ENCODE measurements at places on chromosomes 3 and 15.

- no peak for DNase-seq
These were observed 36.7 kb upstream of the VILL start for GRCh38 chr3:37953707-37954394.

DNA sequence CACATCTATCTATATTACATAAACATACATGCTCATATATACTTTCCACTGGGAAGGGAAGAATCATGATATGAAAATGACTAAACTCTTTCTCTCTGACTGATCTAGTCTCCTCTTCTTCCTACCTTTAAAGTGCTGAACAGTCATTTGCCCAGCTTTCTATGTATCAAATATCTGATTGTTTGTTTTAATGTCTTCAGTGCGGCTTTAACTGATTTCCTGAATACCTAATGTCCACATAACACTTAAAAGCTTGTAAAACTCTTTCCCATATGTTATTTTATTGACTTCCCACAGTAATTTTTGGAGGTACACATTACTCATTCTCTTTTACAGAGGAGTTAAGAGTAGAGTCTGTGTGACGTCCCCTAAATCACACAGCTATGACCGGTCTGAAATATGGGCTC lies 28.2 kb downstream of the CPOX start:
- DNase-seq = no peak

GRCh38 chr3:133915685-133916658 lies 20.3 kb upstream of the RAB6B start:
- DNase-seq = no peak

- peak; percentile 69 for DNase-seq
These were observed 1.6 kb downstream of the GABPB1 start for GRCh38 chr15:50353251-50353974.

DNA sequence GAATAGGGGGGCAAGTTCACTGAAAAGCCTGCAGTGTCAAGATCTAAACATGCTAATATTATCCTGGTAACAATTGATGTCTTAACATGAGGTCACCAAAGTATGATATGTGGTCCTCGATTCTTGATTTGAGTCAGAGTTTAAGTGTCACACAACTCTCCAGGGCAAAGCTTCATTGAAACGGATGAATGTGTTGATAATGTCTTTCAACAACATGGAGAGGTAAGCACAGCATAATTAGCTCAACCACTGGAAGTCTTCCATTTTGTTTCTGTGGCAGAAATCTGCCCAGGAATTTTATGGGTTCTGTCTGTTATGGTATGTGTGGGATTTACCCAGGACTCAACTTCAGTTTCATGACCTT lies 591.5 kb downstream of the ZNF385D start:
- DNase-seq = no peak

DNA sequence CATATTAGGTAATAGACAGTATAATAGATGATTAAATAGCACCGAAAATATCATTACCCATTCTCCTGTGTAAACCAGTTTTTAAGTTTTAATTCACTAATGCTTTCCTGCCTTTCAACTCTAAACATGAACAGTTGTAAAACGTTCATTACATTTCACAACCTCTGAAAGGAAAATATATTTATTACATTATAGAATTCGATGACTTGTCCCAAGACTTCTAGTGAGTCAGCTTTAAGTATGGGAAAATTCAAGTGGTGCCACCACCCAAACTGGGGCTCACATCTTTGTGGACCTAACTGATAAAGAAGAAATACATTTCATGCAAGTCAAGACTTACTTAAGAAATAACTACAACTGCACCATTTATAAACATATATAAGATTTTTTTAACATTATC lies 2.0 kb downstream of the TRIM59 start:
- DNase-seq = no peak

GRCh38 chr3:72383883-72384282 lies 464.4 kb downstream of the SHQ1 start:
- no peak for DNase-seq

DNA sequence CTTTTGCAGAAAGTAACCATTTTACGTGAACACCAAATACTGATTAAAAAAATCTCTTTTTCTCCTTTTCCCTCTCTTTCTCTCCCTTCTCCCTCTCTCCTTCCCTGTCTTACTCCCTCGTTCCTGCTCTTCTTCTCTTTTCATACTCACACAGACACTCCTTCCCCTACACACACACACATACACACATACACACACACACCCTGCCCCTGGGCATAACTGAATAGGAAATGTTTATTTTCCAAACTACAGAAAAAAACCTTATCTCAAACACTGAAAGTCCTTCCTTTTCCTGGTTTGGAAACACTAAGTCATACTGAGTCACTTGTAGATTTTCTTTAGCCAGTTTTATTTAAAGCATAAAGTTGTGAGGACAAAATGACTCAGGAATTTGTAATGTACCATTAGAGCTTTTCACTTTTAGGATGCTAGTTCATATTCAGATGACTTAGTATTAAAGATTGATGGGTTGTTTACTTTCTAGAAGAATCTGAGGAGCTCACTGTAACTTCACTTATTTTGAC lies 62.4 kb downstream of the MBNL1 start:
- no peak for DNase-seq

DNA sequence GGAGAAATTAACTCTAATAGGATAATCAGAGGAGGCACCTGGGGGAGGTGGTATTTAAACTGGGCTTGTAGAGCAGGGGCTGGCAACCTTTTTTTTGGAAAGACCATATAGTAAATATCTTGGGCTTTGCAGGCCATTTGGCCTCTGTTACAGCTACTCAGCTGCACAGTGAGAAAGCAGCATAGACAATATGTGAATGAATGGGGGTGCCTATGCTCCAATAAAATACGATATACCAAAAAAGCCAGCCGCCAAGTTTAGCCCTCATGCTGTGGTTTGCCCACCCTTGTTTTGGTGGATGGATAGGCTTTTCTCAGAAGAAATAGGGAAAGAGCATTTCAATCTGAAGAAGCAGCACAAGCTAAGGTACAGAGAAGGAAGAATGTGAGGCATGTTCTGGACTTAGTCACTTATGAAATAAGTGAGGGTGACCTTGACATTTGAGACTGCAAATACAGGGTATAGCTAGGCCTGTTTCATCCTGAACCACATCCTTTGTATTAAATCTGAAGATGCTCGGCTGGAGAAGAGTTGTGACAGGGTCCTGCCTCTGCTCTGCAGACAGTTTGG lies 131.0 kb upstream of the NR2E3 start:
- DNase-seq = no peak

DNA sequence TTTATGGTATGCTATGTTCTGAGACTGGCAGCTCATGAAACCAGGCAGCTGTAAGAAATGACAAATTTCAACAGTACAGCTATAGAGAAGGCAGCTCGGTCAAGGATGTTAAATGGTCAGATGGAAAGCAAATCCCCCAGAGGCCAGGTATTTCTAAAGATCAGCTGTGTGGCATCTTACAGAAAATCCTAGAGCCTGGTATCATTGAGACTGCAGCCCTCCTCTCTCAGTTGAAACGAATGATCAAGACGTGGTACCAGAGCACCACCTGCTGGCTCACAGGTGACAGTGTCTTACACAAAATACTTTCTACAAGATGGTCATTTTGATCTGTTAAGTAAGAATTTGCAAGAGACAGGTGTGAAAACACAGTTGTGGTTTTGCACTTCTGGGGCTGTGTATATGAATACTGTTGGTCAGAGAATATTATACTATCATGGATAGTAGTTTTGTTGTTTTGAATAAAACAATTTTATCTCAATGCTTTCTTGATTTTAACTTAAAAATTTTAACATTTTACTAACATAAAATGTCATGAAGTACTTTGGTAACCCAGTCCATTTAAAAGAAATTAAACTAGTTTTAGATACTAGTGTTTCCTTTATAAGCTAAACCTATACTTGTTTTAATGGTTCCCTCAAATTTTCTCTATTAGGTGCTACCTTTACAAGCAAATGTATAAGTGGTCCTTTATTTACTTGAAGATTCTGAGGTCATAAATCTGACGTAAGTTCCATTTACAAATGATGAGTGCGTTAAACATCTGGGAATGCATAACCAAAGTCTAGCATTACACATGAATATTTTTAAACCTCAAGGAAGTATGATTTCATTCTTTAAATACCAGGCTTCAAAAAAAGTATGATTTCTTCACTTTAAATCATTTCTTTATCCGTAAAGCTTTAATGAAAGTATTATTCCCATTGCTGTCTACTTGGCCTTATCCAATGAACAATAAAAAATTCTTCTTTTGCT lies 121.8 kb downstream of the PDZRN3 start:
- DNase-seq = peak; percentile 77

GRCh38 chr3:147574621-147575020 lies 165.5 kb downstream of the ZIC1 start:
- no peak for DNase-seq

- no peak for DNase-seq
These were observed 60.5 kb downstream of the CERS3 start for GRCh38 chr15:100468285-100468684.

GRCh38 chr15:40286061-40286532 lies 3.2 kb upstream of the ANKRD63 start:
- DNase-seq = no peak

DNA sequence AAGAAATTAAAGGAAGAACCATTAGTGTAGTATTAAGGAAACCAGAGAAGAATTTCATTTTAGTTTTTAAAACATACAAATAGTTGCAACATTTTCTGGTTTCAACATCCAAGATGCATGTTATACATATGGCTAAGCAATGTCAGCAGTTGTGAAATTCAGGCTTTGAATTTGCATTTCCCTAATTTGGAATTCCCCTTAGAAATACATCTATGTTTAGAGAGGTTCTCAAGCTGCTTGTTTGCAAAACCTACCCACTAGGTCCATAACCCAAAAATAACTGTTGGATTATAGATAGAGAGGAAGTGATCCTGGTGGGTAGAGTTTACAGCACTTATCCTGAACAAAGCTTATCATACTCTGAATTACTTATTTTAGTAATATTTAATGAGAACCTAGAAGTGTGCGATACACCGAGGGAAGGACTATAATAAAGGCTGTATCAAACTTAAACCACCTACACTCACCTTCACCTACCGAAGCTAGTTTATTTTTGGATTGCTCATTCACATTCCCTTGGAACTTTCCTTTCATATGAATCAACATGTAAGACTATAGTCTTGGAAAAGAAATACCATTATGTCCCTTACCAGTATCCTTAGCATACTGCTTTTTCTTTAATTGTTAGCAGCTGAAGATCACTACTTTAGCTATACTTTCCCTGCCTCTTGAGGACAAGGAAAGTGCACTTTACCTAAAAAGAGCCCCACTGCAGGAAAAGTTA lies 60.6 kb downstream of the CHAC1 start:
- DNase-seq = peak; percentile 44

DNA sequence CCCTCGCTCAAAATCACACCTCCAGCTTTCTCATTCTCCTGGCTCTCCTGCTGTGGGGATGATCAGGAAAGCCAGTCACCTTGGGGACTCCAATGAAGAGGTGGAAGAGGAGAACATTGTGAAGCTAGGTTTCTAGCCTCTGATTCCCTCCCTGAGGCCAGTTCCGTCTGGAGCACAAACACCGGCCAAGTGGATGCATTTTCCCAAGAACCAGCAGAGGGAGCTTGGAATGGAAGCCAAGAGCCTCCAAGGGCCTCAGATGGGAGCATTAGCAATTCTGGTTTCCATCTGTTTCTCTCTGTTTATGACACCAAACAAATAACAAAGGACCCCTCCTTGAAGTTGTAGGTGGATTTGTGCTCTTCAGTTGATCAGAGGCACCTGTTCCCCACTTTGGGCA lies 40.6 kb upstream of the NMNAT3 start:
- no peak for DNase-seq

DNA sequence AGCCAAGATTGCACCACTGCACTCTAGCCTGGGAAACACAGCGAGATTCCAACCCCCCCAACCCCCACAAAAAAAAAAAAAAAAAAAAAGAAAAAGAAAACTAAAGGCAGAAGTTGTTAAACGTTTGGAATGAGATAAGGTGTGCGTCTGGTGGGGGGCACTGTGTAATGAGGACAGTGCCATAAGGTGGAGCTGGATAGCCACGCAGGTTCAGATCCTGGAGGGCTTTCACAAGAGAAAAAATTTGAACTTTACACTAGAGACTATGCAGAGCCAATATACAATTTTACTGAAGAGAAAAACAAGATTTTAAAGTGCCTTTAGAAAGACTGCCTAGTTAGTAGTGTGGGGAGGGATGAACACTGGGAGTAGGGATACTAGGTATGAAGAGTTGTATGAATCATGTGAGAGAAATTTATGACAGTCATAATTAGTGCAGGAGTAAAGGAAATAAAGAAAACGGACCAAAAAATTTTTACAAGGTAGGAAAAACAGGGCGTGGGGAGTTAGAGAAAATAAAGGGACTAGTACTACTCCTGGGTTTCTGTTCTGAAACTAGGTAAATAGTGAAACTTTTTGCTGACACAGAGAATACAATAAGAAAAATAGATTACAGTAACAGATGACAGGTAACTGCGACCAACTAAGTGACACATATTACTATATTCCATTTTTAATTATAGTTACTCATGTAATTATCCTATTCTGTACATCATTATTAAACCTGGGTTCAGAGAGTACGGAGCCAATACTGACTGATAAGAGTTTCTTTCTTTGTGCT lies 108.1 kb downstream of the PEAK1 start:
- DNase-seq = no peak

GRCh38 chr3:72174040-72174439 lies 389.1 kb upstream of the PROK2 start:
- DNase-seq = no peak

DNA sequence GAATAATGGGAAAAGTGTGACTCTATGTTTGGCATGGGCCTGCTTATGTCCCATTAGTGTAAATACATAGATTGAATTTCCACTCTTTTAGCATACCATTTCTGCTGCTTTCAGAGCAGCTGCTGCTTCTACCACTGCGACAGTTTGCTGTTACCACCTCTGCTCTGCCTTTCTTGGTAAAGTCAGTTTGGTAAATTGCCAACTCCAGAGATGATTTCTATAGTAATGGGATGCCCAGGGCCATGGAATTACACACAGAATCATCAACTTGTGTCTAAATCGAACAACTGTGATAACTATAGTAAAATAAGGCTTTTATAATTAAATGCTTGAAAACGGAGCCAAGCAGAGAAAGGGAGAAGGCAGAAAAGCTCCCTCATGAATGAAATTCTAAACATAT lies 168.4 kb upstream of the VEPH1 start:
- DNase-seq = no peak

- DNase-seq = no peak
These were observed 11.1 kb upstream of the MBNL1 start for GRCh38 chr3:152257563-152258035.

GRCh38 chr15:87347806-87348515 lies 908.6 kb downstream of the NTRK3 start:
- DNase-seq = no peak

GRCh38 chr3:154193000-154193615 lies 71.9 kb downstream of the ARHGEF26 start:
- DNase-seq = peak; percentile 19

DNA sequence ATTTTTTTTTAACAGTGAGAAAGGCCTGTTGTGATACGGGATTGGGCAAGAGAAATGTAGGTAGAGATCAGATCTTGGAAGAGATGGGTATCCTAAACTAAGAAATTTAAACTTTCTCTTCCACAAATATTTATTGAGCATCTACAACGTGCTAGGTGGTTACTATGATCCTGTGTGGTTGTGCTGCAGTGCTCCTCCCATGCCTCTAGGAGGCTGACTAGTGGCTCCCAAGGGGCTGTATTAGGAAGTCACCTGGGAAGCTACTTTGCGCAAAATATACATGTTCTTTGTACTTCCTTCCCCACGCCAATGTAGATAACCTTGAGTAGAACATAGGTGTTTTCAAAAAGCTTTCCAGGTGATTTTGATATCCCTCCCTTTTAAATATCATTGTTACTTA lies 27.2 kb downstream of the USP3 start:
- no peak for DNase-seq
